ENCODE measurements at places on chromosomes 4 and X.

- DNase-seq = no peak
Measured at GRCh38 chrX:124910611-124911010, 409.1 kb upstream of the TEX13C start.

DNA sequence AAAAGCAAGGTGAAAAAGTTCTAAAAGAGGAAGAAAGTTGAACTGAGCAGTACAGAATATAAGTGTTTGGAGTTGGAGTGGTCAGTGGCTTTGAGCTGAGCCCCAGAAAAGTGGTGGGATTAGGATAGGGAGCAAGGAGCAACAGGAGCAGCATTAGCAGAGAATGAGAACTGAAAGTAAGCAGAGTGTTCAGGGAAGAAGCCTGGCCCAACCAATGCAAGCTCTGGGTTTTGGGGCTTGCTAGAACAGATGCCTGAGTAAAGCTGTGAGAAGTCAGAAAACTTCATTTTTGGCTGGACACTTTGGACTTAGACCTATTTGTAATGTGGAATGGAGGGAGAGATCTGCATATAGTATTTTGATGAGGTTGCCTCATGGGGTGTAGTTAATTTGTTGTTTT, 17.8 kb downstream of the JADE1 start:
- no peak for DNase-seq

DNA sequence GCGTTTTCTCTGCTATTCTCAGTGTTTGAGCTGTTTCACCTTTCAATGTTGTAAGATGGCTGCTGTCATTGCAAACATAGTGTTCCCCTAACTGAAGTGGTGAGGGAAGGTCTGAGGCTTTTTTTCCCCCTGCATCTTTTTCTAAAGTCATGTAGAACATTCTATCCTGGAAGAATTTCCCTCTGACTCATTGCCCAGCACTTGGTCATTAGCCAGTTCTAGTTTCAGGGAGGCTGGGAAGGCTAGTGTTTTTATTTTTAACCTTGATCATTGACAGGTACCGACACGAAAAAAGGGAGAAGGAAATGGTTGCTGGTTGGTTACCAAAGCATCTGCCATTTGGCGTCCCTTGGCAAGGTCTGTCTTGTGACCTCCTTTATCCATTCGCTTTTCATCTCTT, 6.6 kb downstream of the LANCL3 start:
- DNase-seq = no peak

- no peak for DNase-seq
Measured at GRCh38 chr4:34723605-34724004, 1520.7 kb downstream of the ARAP2 start.

DNA sequence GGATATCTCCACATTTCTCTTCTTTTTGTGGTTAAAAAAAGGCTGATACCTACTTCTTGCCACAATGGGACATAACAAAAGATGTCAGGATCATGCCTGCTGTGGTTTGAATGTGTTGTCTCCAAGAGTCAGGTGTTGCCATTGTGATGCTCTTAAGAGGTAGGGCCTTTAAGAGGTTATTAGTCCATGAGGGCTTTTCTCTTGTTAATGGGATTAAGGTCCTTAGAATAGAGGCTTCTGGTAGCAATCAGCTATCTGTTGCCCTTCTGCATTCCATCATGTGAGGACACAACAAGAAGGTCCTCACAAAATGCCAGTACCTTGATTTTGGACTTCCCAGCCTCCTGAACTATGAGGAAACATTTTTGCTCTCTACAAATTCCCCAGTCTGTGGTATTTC, 191.4 kb downstream of the GBA3 start:
- no peak for DNase-seq

DNA sequence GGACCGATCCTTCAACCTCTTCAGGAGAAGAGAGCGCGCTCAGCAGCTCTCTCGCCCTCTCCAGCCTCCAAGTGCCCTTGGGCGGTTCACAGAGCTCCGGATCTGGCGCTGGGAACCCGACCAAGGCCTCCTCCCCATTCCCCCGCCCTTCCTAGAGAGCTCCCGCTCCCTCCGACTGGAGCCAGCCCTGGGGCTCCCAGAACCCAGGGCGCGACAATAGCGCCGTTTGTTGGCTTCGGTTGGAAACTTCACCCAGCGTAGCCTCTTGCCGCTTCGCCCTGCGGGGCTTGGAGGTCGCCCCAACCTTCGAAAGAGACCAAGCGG, 3.1 kb upstream of the SOX3 start:
- no peak for DNase-seq

DNA sequence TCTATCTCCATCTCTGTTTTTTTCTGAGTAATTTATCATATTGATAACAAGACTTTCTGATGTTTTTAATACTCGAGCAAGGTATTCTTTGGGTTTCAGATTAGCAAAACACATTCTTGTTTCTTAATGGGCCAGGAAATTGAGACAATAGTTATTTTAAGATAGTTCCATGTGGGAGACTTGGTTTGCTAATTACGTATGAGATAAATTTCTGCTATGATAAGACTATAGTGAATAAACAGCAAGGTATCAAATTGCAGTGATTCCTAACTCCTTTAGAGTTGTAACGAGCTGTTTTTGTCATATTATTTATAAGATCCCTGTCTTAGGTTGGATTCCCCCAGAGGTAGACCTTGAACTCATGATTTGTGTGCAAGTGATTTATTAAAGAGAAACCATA, 38.3 kb downstream of the SYTL5 start:
- DNase-seq = no peak

DNA sequence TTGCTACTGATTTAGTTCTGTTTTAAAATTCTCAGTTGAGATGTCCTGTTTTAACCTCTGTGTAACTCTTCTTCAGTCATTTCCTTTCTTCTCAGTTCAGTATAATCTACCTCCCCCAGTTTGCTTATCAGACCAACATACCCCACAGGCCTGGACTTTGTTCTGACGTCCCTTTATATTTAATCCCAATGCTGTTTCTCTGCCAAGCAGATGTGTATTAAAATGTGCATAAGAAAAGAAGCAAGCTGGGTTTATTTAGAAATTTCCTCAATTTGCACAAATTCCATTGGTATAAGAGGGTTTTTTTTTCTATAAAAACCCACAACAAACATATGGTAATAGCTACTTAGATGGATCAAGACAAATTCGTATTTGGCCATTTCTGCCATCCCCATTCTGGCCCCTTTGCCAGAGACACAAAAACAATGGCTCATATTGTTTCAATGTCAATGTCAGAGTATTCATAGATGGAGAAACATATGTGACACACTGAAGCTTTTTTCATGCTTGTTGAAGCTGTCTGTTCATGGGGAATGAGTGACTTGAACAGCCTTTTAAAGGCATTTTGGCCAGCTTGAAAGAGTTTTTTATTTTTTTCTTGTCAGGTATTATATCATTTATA, 24.5 kb downstream of the HCCS start:
- DNase-seq = peak; percentile 38

DNA sequence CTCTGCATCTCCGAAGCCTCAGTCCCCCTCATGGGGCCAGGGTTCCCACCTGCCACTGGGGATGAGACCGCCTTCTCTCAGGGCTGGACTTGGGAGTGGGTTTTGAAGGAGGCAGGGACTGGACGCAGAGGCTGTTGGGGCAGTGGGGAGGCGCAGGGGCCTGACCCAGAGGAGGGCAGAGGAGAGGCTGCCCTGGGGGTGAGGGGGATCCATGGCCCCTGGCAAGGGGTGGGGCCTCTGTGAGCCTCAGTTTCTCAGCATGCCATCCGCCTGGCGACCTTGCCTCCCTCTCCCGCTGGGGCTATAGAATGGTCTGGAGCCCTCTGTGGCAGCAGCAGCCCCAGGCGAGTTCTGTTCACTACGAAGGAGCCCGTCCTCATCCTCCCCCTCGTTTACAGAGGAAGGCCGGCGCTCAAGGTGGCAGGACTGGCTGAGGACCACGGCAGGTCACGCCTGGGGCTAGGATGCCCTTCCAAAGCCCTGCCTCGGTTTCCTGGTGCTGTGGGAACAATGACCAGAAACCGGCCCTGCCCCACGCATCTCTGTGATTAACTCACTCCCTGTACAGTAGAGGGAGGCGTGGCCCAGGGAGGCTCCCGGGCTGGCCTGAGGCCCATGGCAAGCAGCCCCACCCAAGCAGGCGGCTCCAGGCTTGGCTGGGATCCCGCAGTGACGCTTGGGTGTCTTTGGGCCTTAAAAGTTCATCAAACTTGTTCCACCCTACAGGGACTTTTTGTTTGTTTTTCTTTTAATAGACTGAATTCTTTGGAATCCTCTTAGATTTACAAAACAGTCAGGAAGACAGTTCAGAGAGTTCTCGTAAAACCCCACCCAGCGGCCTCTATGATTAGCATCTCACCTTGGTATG, 16.0 kb upstream of the SH3TC1 start:
- DNase-seq = peak; percentile 33

DNA sequence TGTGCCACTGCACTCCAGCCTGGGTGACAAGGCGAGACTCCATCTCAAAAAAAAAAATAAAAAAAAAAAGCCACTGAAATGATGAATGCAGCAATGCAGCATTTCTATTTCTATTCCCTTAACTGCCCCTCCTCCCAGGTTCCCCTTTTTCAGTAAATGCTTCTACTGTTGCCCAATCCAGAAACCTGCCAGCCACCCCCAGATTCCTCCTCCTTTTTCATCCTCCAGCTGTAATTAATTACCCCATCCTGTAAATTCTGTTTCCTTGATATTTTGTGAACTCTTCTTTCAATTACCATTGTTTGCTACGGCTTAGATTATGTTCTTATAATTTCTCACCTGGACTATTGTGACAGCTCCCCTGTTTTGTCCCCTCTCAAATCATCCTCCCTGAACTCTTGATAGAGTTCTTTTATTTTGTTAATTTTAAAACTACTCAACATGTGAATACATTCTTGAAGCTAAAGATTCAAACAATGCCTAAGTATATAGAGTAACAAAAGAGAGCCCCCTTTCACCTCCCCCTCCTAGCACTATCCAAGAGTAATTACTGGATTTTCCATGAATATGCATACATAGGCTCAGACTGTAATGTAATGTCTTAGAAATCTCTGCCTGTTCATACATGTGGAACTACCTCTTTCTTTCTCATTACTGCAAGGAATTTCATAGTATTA, 140.6 kb upstream of the GPC4 start:
- DNase-seq = no peak

DNA sequence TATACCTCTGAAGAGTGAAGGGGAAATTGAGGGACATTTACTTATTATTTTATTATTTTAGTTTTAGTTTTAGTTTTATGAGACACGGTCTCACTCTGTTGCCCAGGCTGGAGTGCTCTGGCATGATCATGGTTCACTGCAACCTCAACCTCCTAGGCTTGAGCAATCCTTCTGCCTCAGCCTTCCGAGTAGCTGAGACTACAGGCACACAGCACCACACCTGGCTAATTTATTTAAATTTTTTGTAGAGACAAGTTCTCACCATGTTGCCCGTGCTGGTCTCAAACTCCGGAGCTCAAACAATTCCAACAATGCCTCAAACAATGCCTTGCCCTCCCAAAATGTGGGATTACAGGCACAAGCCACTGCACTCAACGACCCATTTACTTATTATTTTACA, 68.4 kb upstream of the BMP2K start:
- no peak for DNase-seq

DNA sequence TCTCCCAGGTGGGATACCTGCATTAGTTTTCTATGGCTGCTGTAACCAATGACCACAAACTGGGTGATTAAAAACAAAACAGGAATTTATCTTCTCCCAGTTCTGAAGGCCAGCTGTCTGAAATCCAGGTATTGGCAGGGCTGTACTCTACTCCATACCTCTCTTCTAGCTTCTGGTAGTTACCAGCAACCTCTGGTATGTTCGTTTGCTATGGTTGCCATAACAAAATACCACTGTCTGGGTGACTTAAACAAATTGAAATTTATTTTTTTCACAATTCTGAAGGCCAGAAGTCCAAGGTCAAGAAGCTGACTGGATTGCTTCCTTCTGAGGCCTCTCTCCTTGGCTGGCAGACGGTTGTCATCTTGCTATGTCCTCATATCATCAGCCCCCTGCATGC, 642.1 kb upstream of the TENM3 start:
- no peak for DNase-seq

- no peak for DNase-seq
Measured at GRCh38 chrX:150405006-150405405, 41.9 kb downstream of the MAMLD1 start.

DNA sequence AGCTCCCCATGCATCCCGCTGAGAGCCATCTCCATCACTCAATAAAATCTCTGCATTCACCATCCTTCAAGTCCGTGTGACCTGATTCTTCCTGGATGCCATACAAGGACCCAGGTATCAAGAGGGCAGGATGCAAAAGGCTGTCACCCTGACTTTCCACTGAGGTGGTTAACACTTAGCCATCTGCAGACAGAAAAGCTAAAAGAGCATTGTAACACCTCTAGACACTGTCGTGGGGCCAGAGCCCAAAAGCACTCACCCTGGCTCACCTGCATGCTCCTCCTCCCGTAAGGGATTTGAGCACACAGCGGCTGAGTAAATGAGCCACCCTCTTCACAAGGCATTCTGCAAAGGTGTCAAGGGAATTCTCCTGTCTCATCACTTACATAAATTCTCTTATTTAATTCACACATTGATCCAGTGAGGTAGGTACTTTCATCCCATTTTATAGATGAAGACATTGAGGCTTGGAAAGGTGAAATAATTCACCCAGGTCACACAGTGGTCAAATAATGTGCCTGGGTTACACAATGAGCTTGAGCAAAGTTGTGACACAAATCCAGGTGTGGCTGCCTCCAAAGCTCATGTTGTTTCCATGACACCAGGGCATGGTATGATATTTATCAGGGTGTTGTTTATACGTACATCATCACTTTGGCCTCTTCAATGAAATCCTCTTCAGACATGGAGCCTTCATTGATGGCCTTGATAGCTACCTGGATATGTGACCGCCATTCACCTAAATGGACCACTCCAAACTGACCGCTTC, 48.0 kb downstream of the TXK start:
- no peak for DNase-seq

- DNase-seq = no peak
Measured at GRCh38 chrX:39874202-39874816, 223.4 kb downstream of the BCOR start.

- DNase-seq = no peak
Measured at GRCh38 chr4:157776930-157777528, 395.8 kb downstream of the GASK1B start.

GRCh38 chrX:76987381-76987780, 459.8 kb upstream of the FGF16 start:
- DNase-seq = no peak

DNA sequence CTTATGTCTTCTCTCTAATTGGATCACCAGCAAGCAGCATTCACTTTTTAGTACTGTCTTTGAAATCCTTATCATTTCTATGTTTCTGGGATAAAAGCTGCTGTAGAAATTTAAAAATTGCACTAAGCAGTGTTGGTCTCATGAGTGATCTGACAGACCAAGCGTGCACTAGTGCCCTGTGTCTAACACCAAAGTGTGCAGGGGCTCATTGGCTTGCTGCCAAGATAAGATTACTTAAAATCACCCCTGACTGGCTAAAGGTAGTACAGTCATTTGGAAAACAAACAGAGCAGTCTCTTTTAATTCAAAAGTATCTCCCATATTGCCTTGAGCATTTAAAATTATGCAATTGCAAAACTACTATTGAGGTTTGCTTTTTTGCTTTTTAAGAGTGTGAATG, 304.6 kb downstream of the ARAP2 start:
- no peak for DNase-seq

- DNase-seq = no peak
Measured at GRCh38 chr4:39169426-39169825, 12.9 kb upstream of the WDR19 start.

- DNase-seq = no peak
Measured at GRCh38 chrX:144612076-144612475, 635.2 kb upstream of the SPANXN1 start.
